ENCODE measurements at places on chromosomes 1 and 21.
A peak's percentile ranks its signal among the peaks of the same experiment; 100 is the strongest.

- DNase-seq: no peak
Observed at GRCh38 chr1:4778056-4778455, 123.6 kb downstream of the AJAP1 start.

GRCh38 chr1:100391675-100392074, 39.4 kb downstream of the CDC14A start:
- DNase-seq: no peak

GRCh38 chr1:68470388-68470970, 20.7 kb upstream of the RPE65 start:
- DNase-seq: no peak

DNA sequence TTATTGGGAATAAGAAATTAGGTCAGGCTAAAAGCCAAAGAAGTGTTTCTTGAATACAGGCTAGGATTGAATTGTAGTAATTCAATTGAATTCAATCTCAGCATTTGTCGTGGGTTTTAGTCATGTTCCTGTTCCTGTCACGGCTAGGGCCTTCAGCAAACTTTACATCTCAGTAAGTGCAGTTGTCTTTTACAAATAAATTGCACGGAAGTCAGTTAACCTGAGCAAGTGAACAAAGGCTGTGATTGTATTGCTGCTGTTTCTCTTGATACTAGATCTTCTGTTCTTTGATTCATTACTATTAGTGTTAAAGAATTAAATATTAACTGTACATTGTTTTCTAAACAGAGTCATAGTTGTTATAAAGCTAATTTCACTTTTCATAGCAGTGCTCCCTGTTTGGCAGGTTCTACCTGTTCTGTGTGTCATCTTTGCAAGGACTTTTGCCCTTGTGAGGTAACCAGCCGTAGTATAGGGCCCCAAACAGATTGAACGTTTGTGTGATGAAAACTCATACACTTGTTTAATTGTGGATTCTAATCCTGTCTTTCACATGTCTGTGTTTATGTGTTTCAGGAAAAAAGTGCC, 164.4 kb downstream of the EDEM3 start:
- DNase-seq: no peak

- no peak for DNase-seq
Observed at GRCh38 chr1:175503538-175503937, 239.9 kb downstream of the TNR start.

DNA sequence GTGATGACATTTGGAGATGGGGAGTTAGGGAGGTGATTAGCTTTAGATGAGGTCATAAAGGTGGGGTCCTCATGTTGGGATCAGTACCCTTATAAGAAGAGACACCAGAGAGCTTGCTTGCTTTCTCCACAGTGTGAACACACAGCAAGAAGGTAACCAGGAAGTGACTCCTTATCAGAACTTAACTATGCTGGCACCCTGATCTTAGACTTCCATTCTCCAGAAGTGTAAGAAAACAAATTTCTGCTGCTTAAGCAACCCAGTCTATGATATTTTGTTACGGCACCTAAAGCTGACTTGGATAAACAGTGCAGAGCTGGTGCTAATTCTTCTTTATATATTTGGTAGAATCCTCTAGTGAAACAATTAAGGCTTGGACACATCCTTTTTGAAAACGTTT, 346.0 kb downstream of the AGBL4 start:
- DNase-seq: no peak

- DNase-seq: no peak
Observed at GRCh38 chr1:42380586-42381279, at the start of gene RIMKLA. Gene RIMKLA, plus strand, starts transcription at chr1:42380792. Its CDS starts 143 bp downstream, at chr1:42380935.

DNA sequence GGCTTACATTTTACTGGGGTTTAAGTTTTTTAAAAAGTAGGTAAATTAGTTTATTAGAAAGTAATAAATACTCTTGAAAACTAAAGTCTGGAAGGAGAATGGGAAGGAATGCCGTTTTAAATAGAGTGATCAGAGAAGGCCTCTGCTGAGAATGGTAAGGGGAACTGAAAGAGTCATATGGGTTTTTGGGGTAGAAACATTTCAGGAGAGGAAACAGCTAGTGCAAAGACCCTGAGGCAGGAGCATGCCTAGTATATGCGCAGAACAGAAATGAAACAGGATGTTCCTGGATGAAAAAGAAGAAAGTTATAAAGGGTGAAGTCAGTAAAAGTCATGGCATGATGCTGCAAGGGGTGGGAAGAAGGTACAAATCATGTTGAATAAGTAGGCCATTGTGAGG, 38.9 kb downstream of the ZC3H11B start:
- no peak for DNase-seq

GRCh38 chr1:55181666-55182065, 33.5 kb downstream of the USP24 start:
- DNase-seq: no peak

DNA sequence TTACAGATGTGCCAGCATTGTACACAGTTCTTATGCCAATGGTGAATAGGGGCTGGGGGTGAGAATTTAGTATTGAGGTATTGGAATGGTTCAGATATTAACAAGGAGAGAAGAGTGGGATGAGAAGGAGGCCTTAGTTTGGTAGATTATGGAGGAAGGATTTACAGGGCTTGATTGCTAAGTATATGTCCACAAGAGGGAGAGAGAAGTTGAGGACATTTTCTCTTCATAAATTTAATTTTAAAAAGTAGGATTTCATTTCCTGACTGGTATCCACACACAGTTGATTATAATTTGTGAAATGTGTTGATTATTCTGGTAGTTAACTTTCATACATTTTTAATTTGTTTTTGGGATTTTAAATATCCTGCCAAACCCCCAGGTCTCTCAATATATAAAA, 213.0 kb downstream of the ADGRL2 start:
- no peak for DNase-seq

DNA sequence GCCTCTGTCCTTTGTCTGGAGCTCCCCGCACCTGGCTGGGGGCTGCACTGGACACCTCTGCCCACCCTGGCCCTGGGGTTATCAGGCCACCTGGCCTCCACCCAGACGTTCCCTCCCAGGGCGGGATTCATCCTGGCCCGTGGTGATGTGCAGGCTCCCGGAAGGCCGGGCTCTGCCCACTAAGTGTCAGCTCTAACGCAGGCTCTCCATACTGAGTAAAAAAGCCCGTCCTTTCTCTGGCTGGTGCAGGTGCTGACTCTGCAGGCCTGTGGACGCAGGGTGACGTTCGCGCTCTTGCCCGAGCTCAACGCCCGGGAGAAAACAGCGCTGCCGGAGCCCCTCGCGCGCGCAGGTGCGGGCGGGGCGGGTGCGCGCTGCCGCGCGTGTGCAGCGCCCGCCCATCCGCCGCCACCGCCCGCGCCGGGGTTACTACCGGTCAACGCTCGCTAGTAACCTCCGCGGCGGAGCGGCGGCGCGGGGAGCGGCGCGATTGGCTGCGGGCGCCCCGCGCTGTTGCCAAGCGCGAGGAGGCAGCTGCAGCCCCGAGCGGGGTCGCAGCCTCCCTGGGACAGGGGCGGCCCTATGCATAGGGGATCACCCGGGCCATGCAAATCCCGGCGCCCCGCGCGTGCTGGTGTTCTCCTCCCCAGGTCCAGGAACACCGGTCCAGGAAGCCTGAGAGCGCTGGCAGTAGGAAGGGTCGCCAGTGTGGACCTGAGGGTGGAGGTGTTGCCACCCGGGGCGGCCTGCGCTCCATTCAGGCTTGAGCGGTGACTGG, 15.7 kb downstream of the ABCG1 start:
- DNase-seq: peak; percentile 55

GRCh38 chr21:41466024-41466820, 40.2 kb downstream of the MX1 start:
- DNase-seq: no peak

- no peak for DNase-seq
Observed at GRCh38 chr1:45573231-45573804, 10.5 kb upstream of the NASP start.

- DNase-seq: no peak
Observed at GRCh38 chr1:27130798-27131197, 24.1 kb downstream of the SLC9A1 start.

DNA sequence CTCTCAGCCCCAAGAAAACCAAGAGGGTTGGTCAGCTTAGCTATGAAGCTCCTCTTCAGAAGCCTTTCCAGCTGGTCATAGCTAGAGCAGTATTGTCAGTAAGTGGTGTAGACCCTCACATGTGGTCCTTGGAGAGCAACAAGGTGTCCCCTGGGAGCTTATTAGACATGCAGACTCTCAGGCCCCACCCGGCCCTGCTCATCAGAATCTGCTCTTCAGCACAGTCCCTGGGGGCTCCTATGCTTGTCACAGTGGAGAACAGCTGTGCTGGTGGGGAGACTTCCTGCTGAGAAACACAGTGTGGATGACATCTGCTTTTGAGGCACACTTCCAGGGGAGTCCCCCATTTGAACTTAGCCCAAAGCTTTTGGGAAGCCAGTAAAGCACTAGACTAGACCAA, 21.9 kb upstream of the NEK2 start:
- DNase-seq: no peak

- DNase-seq: no peak
Observed at GRCh38 chr1:164064501-164064900, 494.5 kb upstream of the PBX1 start.

DNA sequence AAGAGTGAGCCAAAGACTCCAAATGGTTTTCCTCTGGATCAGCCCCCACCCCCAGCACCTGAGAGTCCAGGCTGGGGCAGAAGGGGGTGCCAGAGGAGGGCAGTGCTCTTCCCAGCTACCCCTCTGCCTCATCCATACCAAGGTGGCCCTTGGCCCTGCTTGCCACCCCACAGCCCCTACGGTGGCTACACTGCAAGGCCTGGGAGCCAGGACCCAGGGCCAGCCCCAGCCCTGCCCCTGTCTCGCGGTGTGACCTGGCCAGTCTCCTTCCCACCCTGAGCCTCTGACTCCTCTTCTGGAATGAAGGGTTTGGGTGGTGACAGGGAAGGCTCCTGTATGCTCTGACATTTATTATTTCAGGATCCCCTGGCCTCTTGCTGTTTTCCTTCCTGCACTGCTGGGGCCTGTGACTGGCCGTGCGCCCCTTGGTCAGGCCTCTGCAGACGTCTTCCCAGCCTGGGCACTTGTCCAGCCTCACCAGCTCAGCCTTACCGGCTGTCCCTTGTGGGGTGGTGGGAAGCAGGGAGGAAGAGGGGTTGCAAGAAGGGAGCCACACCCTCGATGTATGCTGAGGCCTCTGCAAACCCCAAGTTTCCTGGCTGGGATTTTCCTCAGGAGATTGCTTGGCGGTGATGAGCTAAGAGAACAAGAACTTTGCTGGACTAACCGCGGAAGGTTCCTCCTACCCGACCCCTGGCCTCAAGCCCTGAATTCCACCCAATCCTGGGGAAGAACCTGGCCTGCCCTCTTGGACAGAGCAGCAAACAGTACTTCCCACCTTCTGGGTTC, 13.5 kb downstream of the ASAP3 start:
- no peak for DNase-seq

- DNase-seq: peak; percentile 34
Observed at GRCh38 chr21:44455524-44456213, 359 bp downstream of the LRRC3 start.

DNA sequence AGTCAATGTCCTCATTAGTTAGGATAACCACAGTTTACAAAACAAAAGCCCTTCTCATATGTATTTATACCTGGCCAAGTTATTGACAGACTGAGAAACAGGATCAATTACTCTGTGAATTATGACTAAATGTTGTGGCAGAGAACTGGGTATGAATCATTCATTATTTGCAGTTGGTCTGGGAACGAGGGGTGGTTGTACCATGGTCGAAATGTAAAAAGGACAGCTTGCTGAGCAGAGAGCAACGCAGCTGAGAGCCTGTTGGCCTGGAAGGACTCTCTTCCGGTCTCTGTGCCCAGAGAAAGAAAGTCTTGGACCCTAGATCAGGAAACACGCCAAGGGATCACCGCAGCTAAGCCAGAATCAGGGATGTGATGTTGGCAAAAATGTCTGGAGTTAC, 169.6 kb downstream of the DISC1 start:
- DNase-seq: no peak

- no peak for DNase-seq
Observed at GRCh38 chr1:50853325-50853724, 106.7 kb downstream of the FAF1 start.

All from activated naive CD4-positive, alpha-beta T cell (primary cell).